Stimulated activated naive CD8-positive, alpha-beta T cell treated with anti-CD3 and anti-CD28 coated beads, Interleukin-15, Interleukin-2, amounts not matched to agents 100 U/mL and 50 U/mL, for 24 hours (primary cell): ENCODE measurements at places on chromosomes 12 and 14.
A peak's percentile ranks its signal among the peaks of the same experiment; 100 is the strongest.

- DNase-seq = no peak
Measured at GRCh38 chr14:95018821-95019220, 138.5 kb downstream of the DICER1 start.

DNA sequence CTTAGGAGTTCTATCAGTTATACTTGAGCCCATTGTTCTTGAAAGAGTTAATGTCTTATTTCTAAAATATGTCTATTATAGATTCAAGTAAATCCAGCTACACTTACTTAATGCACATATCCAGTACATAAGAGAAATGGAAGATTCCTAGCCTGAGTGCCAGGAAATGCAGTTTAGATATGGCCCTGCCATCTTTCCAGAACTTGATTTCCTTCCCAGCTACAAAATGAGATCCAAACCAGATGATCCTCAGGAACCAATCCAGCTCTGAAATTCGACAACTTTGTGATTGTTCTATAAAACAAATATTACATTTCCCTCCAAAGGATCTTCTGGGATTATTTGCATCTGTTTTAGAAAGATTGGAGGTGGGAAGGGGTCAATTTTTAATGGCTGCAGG, 317.3 kb upstream of the GARIN6 start:
- no peak for DNase-seq

GRCh38 chr12:121637231-121637914, 11.0 kb downstream of the ORAI1 start:
- DNase-seq = peak; percentile 81

DNA sequence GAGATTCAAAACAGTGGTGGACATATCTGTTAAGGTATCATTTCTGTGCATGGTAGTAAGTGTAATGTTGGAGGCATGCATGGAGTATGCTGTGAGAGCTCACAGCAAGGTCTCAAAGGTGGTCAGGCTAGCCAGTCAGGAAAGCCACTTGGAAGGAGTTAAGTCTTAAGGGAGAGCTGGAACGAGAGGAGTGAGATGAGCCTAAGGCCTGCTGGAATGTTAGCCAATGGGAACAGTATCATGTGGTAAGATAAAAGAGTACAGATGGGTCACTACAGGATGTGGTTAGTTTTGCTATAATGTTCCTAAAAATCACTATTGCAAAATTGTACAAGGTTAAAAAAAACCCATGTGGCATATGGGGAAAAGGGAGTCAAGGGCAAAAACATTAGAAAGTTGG, 311.7 kb upstream of the E2F7 start:
- DNase-seq = no peak

DNA sequence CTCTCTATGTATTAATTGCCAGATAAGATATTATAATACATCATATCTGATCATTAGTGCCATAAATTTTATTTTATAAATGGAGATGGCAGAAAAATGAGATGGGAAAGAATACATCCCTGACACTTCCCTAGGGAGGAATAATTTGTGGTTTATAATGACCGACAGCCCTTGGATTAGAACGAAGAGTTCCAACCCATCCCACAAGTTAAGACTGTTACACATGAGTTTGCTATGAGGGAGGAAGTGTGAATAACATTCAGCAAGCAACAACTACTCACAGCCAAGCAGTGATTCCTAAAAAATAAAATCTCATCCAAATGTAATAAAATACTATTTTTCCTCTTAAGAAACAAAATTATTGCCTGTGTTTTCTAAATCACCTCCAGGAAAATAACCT, 299.0 kb downstream of the CCDC91 start:
- no peak for DNase-seq

GRCh38 chr12:103727638-103728037, 113.4 kb downstream of the NT5DC3 start:
- DNase-seq = no peak

DNA sequence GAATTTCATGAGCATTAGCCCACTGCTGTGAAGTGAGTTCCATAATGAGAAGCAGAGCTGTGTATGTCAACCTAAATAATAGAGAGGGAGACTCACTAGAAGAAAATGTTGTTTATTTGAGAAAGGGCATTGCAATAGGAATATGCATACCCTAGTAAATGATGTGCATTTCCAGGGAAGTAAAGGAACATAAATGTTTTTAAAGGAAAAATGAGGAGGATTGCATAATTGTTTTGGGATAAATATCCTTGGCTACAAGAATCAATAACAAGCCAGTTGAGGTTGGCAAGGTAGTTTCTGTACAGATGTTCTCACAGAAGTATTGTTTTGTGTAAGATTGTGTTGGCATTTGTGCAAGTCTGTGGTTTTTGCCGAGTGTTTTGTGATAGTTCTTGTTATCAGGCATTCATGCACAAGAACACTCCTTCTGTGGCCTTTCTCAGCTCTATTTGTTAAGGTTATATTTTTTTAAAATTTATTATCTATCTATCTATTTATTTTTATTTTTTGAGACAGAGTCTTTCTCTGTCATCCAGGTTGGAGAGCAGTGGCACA, 47.1 kb downstream of the EMP1 start:
- no peak for DNase-seq

- DNase-seq = no peak
Measured at GRCh38 chr12:118160536-118160935, 24.6 kb downstream of the PEBP1 start.

- DNase-seq = no peak
Measured at GRCh38 chr12:127106697-127107096, 1160.3 kb upstream of the TMEM132C start.

DNA sequence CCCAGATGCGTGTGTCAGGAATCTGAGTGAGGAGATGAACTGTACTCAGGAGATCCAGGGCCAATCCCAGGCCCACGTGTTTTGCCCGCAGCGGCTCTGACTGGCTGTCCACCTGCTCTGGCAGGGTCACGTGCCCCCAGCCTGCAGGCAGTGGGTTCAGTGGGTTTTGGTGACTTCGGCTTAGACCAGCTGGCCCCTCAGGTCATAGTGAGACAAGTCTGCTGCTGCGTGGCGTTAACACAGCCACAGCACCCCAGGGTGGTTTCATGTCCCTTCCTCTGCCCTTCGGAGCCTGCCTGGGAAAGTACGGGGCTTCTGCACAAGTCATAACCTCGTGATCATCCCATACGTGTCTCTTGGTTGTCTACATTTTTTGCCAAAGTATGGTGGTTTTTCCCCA, 2.6 kb downstream of the FBRSL1 start:
- peak; percentile 41 for DNase-seq

DNA sequence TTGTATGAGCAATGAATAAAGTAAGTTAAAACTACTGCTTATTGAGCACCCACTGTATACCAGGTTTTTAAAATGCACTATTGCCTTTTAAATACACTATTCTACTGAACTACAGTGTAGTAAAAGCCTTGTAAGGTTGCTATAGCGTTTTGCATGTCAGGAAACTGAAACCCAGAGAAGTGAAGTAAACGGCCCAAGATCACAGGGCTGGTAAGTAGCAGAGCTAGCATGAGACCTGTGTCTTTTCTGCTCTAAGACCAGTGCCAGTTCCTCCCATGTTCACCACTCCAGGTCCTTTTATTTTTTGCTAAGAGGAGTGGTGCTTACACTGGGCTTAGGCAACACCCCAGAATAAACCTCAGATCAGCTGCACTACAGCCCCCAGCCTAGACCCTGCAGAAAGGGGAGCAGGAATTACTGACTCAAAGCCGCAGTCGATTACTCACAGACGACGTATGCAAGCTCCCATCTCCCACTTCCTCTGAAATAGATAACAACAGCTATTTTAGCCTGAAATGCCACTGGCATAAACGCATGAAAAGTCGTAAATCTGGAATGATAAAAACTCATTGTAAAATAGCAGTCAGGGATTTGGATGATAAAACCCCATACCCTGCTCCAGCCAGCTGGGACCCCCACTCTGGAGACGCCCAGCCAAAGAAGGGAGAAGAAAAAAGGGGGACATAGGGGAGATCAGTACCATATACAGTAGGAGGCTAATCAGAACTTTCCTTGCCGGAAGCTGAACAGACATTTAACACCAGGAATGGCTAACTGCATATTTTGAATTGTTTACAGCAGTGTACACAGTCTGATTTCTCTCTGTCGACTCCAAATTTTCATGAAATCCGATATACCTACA, 108.3 kb downstream of the NUAK1 start:
- DNase-seq = peak; percentile 5

DNA sequence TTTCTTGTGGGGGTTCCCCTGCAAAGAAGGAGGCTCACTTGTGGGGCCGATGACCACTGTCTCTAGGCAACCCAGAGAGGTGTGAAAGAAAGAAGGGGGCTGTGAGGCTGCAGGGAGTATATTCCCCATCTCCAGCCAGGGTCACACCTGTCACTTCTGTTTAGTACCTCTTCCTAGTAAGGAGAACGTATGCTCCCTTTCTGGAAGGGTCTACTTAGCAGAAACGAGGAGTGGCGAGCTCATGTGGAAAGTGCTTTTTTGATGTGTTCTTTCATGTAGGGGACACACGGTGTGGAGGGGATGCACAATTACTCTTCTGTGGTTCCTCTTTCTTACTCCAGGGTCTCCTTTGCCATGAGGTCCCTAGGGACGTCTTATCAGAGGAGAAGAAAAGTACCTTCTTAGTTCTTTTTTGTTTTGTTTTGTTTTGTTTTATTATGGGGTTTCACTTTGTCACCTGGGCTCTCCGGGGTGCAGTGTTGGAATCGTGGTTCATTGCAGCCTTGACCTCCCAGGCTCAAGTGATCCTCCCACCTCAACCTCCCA, 58.3 kb downstream of the PRKCH start:
- DNase-seq = peak; percentile 48

DNA sequence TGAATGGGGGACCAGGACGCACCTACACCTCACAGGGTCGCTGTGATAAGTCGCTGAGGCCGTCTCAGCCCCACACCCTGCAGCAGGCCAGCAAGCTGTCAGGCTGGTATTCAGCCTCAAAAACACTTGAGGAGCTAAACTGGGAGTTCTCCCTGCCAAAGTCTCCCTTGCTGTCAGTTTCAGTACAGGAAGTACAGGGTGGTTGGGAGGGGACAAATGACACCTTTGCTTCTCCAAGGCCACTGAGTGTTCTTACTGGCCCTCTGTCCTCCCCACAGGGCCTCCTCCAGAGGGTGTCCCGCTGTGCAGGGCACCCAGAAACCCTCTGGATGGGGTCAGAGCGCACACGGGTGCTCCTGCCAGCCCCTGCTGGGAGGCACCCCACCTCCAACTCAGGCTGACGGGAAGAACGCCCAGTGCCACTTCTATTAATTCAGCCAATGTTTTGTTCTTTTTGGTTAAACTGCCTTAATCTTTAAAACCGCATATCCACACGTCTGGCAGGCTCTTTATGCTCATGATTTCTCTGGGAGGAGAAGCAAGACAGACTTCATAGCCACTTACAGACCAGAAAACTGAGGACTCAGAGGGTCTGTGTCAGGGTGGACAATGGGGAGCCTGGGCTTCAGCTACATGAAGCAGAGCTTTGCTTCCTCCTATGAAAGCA, 75.9 kb downstream of the ITPK1 start:
- no peak for DNase-seq

DNA sequence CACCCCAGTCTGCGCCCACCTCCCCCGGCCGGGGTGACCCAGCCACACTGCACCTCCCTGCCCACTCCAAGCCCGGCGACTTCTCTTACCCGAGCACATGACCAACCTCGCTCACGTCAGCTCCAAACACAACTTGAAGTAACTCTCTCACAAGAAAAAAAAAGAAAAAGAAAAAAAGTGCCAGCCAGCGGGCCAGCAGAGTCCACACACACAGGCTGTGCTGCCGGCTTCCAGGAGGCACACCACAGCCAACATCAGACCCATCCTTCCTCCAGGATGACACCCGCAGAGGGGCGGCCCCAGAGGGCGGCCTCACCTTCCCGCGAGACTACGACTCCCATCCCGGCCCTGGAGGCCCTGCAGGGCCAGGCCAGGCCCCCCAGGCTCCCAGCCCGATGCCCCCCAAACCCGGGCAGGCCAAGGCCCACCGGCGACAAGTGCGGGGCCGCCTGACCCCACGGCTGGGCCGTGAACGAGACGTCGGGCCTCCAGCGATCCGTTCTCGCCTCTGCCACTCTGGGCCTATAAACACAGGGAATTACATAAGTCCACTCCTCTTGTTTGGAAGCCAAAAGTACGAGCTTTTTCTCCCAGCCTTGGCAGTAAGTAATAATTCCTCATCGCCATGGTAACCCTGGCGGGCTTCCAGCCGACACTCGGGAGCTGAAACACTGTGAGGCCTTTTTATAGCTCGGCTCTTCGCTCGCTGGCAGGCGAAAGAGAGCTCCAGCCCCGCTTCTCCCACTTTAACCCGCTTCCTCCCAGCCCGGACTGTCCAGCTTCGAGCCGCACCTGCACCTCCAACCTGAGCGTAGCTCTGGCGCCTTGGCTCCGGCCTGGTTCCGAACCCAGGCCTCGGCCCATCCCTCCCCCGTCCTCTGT, 49.1 kb downstream of the NCOR2 start:
- no peak for DNase-seq

DNA sequence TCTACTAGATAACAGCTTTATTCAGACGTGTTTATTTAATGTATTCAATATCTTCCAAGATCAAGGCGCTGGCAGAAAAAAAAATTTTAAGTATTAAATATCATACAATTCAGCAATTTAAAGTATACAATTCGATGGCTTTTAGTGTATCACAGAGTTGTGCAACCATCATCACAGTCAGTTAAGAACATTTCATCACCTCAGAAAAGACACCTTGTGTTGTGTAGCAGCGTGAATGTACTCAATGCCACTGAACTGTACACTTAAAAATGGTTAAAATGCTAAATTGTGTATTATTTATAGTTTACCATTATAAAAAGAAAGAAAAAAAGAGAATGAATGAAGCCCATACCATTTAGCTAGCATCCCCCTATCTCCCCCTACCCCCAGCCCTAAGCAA, 96.4 kb downstream of the RIN3 start:
- no peak for DNase-seq

DNA sequence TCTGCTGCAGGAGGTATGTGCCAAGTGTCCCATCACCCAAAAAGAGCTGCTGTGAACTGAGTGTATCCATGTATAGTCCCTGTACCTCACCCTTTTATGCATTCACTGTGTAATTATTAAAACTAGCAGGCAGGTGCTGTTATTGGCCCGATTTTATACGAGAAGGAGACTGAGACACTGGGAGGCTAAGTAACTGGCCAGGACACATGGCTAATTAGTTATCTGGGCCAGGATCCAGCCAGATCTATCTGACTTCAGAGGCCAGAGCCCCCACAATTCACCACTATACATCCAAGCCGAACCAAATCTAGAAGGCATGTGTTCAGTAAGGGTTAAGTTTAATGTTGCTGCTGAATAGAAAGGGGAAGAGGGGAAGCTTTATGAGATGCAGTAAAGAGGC, 73.4 kb downstream of the FRMD6 start:
- DNase-seq = no peak

- DNase-seq = no peak
Measured at GRCh38 chr12:62749586-62749985, 185.4 kb downstream of the PPM1H start.

GRCh38 chr12:114993165-114993564, 309.2 kb upstream of the TBX3 start:
- DNase-seq = no peak

DNA sequence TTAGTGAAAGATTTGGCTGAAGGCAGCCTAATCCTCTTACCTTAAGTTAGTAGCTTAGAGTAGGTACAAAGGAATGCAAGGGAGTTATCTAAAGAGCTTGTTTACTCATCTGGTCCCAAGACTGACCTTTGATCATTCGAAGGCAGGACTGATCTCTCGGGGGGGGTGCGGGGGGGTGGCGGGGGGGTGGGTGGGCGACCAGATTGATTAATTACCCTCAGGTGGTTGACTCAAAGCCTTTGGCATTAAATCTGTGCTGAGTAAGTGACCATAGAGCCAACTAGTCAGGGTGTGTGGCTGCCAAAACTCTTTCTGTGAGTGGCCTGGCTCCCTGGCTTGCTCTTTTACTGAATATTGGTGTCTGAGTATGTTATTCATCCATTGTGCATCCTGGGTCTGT, 731.9 kb upstream of the FBXO33 start:
- DNase-seq = no peak
